ENCODE measurements at places on chromosomes 3 and 15.

GRCh38 chr3:123341-123740, 73.2 kb upstream of the CHL1 start:
- DNase-seq = no peak

GRCh38 chr3:183291497-183292031, 38.5 kb downstream of the B3GNT5 start:
- no peak for DNase-seq

- DNase-seq = no peak
Measured at GRCh38 chr15:90552929-90553211, 23.1 kb downstream of the CRTC3 start.

GRCh38 chr15:25830844-25831451, 32.2 kb downstream of the ATP10A start:
- no peak for DNase-seq

DNA sequence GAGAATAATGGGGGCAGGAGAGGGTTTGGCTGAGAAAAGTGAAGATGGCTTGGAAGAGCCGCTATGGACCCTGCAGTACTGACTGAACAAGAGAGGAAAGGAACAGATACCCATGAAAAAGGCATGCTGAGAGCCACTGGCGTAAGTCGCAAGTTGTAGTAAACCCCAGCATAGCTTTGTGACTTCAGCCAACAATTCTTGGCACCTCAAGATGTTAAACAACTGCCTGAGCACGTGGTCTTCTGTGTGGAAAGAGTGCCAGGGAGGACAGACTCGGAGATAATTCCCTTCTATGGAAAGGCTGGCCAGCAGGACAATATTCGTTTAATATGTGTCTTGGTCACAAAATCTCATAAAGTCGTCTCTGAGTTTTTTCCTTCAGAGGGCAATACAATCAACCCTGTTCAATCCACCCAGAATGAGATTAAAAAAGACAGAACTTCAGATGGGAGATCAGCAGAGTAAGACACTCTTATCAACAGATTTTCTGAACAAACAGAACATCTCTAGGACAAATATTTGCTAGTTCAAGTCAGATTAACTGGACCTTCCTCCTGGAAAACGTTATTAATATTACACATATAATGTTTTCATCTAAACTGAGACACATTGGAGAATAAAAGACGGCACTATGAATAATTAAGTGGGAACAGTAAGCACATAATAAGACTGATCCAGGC, 49.2 kb downstream of the NEK10 start:
- no peak for DNase-seq

DNA sequence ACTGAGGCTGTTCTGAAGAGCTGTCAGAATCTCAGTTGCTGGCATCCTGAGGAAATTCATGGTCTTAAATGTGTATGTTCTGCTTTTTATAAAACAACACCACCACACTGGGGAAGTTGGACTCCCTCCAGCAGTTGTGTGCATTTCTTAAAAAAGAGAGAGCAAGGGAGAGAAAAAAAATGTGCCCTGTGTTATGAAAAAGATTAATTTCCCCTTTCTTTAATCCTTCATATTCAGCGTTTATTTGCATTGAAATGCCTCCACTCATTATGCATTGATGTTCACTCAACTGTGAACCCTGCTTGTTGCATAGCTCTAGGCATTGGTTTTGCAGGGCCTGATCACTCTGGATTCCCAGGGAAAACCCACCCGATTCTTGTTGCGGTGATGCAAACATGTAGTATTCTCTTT, 4.4 kb upstream of the ZNF609 start:
- no peak for DNase-seq

- peak; percentile 49 for DNase-seq
Measured at GRCh38 chr3:23999012-23999641, 54.0 kb downstream of the NR1D2 start.

DNA sequence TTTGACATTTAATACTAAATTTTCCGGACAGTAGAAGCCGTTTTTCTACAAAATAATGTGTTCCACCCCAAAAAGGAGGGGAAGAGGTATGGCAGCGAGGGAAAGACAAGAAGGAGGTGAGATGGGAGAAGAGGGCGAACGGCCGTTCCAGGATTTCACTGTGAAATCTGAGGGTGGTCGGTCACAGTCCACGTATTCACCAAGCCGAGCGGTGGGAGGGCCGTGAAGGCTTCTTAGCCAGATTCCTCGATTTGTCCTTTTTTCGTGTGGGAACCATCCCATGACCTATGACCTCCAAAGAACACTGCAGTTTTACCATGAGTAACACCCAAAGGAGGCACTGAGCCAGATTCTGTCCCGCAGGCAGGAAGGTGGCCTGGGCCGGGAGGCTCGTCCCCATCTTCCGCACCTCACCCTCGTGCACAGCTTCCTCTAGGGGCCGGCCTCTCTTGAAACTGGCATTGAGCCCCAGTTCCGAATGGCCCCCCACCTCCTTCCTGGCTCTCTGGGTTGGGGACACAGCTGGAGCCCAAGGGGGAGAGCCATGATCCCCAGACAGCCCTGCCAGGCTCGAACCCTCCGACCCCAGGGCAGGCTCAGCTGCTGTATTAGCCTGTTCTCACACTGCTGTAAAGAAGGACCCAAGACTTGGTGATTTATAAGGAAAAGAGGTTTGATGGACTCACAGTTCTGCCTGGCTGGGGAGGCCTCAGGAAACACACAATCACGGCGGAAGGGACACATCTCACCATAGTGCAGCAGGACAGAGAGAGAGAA, 23.7 kb downstream of the XXYLT1 start:
- no peak for DNase-seq

DNA sequence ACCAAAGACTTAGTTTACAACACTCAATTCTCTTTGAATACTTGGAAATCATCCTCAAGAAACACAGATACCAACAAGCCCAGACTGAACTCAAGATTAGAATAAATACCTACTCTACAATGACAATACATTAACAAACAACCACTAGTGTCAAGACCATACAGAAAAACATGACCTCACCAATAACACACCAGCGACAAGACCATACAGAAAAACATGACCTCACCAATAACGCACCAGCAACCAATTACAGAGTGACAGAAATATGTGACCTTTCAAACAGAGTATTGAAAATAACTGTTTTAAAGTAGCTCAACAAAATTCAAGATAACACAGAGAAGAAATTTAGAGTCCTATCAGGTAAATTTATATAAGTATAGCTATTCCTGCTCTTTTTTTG, 876.0 kb downstream of the EPHA3 start:
- no peak for DNase-seq

- DNase-seq = no peak
Measured at GRCh38 chr3:191420771-191421170, 40.2 kb upstream of the PYDC2 start.

DNA sequence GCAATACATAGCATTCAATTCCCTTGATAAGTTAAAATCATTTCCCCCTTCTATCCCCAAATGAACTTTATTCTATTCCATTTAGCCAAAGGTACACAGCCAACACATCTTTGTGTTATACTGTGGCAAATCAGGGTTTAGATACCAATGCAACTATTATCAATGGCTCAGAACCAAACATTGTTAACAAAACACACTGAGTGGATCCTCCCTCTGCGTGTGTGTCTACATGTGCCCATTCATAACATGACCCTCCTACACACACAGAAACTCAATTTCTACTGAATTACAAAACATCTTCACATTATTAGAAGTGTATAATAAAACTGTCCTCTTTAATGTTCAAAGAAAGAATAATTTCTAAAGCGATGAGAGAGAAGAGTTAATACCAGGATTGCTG, 1.3 kb downstream of the TTBK2 start:
- no peak for DNase-seq

GRCh38 chr3:109387201-109387600, 49.9 kb upstream of the DPPA4 start:
- no peak for DNase-seq

DNA sequence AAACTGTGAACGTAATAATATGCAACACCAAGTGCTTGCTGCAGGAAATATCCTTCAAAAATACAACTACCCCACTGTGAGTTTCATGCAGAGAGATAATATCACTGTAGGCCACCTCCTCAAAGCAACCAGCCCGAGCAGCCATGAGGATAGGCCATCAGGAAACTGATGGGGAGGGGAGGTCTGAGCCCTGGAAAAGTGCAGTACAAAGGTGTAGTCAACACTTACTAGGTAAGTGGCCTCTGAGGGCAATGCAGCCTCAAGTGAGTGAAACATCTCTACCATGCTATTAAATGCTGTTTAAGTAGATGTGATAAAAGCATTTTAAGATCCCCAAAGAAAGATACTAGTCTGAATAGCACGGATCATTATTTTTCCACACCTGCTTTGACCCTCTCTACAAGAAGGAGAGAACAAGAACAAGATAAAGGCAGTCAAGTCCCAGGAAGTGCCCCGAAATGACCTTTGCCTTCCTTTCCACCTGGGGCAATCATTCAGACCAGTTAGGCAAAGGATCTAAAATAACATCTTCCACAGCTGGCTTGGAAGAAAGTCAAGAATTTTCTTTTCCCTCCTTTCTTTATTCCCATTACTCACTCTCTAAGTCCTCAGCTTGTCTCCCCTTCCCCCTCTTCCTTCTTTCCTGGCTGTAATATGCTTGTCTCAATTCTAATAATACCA, 62.8 kb downstream of the FMN1 start:
- no peak for DNase-seq

DNA sequence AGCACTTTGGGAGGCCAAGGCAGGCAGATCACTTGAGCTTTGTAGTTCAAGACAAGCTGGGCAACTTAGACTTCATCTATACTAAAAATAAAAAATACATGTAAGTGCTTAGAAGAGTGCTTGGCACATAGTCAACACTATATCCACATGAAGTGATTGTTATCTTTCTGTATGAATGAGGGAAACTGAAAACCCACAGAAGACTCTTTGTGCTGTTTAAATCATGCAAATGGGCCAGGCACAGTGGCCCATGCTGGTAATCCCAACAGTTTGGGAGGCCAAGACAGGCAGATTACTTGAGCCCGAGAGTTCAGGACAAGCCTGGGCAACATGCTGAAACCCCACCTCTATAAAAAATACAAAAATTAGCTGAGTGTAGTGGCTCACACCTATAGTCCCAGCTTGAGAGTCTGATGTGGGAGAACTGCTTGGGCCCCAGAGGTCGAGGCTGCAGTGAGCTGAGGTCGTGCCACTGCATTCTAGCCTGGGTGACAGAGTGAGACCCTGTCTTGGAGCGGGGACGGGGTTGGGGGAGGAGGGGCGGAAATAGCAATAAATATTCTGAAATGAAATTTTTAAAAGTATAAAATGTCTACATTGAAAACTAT, 129.7 kb downstream of the NR2E3 start:
- no peak for DNase-seq

GRCh38 chr3:153372326-153372725, 210.3 kb downstream of the RAP2B start:
- no peak for DNase-seq

DNA sequence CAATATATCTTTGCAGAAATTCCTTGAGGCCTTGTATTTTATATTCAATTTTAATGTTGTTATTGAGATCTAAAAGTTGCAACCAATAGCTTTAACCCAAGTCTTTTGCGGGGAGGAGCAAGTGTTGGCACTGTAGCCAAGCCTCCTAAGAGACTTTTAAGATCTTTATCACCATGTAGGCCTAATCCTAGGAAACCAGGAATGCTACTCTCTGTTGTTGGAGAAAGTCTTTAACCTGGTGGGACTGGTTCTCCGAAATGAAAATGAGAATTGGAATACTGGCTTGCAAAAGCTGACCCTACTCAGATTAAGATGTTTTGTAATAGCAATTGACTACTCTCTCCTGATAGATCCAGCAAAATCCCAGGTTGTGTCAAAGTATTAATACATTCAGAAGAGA, 25.8 kb downstream of the SHC4 start:
- DNase-seq = no peak

DNA sequence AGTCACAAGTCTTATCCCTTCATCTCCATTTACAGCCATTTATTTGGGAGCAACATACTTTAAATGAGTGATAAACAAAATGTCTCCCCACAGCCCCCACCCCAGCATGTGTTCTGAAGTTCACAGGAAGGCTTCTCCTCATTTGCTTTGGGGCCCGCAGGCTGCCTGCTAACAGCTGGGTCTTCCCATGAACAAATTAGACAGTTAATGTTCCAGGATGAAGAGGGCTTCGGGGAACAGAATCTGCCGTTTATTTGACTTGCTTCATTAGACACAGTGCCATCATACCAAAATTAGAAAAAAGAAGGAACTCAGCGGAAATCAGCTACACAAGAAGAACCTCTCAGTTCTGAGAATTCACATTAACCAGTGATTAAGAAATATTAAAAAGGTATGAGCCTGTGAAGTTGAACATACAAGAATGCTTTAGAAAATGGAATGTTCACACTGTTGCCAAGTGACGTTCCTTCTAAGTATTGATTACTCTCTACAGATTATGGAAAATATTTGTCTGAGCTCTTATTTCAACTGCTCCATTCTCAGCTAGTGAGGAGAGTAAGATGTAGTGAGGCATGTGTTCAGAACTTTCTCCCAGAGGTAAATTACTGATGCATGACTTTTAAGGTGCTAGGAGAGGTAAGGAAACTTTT, 107.5 kb upstream of the THBS1 start:
- DNase-seq = no peak

DNA sequence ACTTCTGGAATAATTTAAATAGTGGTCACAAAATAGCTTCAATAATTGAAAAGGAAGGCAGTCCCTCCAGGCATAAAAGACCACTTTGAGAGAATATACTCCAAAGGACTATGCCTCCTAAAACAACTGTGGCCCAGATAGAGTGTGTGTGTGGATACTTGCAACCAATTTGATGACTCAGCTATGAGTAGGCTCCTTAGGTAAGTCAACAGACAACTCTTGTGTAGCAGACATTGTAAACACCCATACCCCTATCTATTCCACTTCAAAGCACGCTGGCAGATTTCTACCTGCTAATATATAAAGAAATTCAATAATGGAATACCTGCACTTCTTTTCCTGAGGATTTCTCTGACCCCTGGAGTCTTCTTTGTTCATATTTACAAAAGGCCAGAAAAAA, 254.5 kb downstream of the NEK10 start:
- no peak for DNase-seq

GRCh38 chr3:15420871-15421270, 6.5 kb downstream of the METTL6 start:
- no peak for DNase-seq

DNA sequence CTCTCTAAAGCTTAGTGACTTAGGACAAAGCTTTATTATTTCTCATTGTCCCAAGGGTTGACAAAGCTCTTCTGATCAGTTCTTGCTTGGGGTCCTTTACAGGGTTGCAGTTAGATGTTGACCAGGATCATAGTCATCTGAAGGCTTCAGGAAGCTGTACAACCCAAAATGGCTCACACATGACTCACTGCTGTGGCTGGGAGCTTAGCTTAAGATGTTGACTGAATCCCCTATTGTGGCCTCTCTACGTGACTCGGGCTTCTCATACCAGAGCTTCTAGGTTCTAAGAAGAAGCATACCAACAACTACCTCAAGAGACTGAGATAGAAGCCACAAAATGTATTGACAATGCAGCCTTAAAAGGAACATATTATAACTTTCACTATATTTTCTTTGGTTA, 569.6 kb upstream of the ROBO2 start:
- DNase-seq = no peak

DNA sequence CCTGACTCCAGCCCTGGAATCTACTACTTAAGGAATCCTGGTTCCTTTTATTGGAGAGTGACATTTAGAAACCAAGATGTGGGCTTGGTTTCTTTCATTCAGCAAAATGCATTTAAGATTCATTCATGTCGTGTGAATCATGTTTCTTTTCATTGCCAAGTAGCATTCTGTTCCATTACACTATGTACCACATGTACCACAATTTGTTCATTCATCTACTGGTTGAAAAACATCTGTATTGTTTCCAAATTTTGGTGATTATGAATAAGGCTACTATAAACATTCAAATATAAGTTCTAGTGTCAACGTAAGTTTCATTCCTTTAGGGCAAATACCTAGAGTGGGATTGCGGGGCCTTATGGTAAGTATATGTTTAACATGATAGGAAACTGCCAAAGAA, 264.2 kb downstream of the VPS13C start:
- no peak for DNase-seq

GRCh38 chr15:53559364-53560277, 199.8 kb downstream of the WDR72 start:
- no peak for DNase-seq

All from CD4-positive, alpha-beta T cell treated with Interleukin-1 beta for 1 hour (primary cell).